Esophagus squamous epithelium (tissue), 5 donors: ENCODE measurements at places on chromosomes 7 and 10. TPM values are rescaled to one million over a fixed set of nuclear protein-coding genes. Genes with fewer than 3 reads are reported as not detected.

The CISD1 gene
- total RNA-seq: 11.0 TPM

The DLX5 gene
- total RNA-seq: 1.8 TPM

The PSAP gene
- 432 TPM for total RNA-seq

The SMO gene
- 10.7 TPM for total RNA-seq

The SP8 gene
- not detected for total RNA-seq

The NUPR2 gene
- total RNA-seq: not detected

The OR2A12 gene
- total RNA-seq: not detected

The ZNF804B gene
- not detected for total RNA-seq

GRCh38 chr7:156155988-156156733 lies 343.9 kb upstream of the SHH start:
- H3K4me3 ChIP-seq: no peak overlapping the region
- no peaks in the 10 kb centered on the region for H3K27me3 ChIP-seq
- H3K27ac ChIP-seq: no peak overlapping the region
- no peaks in the 10 kb centered on the region for H3K4me1 ChIP-seq
- DNase-seq: no peak
- H3K36me3 ChIP-seq: no peaks in the 10 kb centered on the region

DNA sequence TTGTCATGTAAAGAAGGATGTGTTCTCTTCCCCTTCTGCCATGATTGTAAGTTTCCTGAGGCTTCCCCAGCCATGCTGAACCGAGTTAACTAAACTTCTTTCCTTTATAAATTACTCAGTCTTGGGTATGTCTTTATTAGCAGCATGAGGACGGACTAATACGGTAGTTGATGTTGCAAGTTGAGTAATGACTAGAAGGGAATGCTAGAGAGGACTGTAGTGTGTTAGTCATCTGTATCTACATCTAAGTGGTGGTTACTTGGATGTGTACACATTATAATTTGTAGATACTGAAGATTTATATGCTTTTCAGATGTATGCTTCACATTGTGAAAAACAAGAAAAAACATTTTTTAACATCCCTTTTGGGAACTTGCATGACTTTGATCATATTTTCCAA lies 244.6 kb downstream of the POLR1F start:
- no peaks in the 10 kb centered on the region for H3K36me3 ChIP-seq
- no peak overlapping the region for H3K27ac ChIP-seq
- H3K27me3 ChIP-seq: no peaks in the 10 kb centered on the region
- no peak overlapping the region for H3K4me3 ChIP-seq
- no peak for DNase-seq

DNA sequence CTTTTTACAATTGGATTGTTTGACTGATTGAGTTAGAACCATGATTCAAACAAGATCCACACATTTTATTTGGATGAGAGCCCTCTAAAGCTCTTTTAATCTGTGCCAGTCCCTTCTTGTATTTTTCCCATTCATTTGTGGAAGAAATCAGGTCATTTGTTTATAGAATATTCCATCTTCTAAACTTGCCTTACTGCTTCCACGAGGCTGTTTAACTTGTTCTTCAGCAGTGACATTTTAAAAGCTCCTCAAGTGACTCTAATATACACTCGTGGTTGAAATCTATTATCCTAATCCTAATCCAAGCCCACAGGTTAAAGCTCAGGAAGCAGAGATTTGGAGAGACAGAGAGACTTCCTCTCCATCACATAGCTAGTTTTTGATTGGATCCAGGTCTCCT lies 155.4 kb upstream of the SVIL start:
- DNase-seq: no peak
- H3K4me1 ChIP-seq: no peaks in the 10 kb centered on the region
- no peaks in the 10 kb centered on the region for H3K27me3 ChIP-seq
- no peak overlapping the region for H3K4me3 ChIP-seq
- H3K27ac ChIP-seq: peak overlapping the region; percentile 76

GRCh38 chr7:37211097-37211880 lies 237.4 kb downstream of the ELMO1 start:
- no peaks in the 10 kb centered on the region for H3K4me1 ChIP-seq
- H3K27me3 ChIP-seq: no peaks in the 10 kb centered on the region
- peak overlapping the region; percentile 72 for H3K27ac ChIP-seq
- no peak overlapping the region for H3K4me3 ChIP-seq
- DNase-seq: no peak

DNA sequence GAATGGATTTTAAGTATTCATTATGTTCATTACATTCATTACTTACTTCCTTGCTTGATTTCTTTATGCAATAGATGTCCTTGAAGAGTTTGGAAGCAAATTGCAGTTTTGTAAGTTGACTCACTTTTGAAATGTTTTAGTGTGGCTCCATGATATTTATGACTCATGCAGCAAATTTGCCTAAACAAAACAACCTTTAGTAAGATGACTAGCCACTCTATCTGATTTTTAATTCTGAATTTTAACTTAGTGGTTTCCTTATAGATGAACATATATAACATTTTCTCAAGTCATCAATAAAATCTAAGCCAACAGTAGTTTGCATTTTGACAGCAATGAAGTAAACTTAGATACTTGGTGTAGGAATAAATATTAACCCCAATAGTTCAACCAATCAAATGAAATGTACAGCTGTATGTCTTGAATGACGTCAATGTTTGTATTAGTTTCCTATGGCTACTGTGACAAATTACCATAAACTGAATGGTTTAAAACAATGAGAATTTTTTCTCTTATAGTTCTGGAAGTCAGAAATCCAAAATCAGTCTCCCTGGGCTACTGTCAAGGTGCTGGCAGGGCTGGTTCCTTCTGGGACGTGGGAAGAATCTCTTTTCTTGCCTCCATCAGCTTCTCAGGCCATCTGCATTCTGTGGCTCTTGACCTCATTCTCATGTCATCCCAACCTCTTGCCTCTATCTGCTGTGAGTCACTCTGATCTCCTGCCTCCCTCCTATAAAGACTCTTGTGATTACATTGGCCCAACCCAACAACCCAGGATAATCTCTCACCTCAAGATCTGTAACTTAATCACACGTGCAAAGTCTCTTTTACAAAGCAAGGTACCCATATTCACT lies 73.4 kb downstream of the AHR start:
- H3K27ac ChIP-seq: peak overlapping the region; percentile 71
- H3K36me3 ChIP-seq: no peaks in the 10 kb centered on the region
- DNase-seq: no peak
- no peak overlapping the region for H3K4me3 ChIP-seq
- H3K27me3 ChIP-seq: no peaks in the 10 kb centered on the region

- no peak overlapping the region for H3K27ac ChIP-seq
- no peaks in the 10 kb centered on the region for H3K4me1 ChIP-seq
- H3K36me3 ChIP-seq: no peaks in the 10 kb centered on the region
- no peak for DNase-seq
- no peak overlapping the region for H3K4me3 ChIP-seq
Observed at GRCh38 chr7:146885231-146885630, 768.6 kb downstream of the CNTNAP2 start.

GRCh38 chr10:65491799-65492198 lies 1434.0 kb upstream of the LRRTM3 start:
- no peak overlapping the region for H3K4me3 ChIP-seq
- H3K27ac ChIP-seq: no peak overlapping the region
- no peak for DNase-seq
- no peaks in the 10 kb centered on the region for H3K36me3 ChIP-seq
- H3K27me3 ChIP-seq: no peaks in the 10 kb centered on the region

GRCh38 chr7:107441581-107442422 lies 28.1 kb upstream of the GPR22 start:
- no peaks in the 10 kb centered on the region for H3K27me3 ChIP-seq
- no peaks in the 10 kb centered on the region for H3K36me3 ChIP-seq
- no peak overlapping the region for H3K27ac ChIP-seq
- no peak overlapping the region for H3K4me3 ChIP-seq
- no peaks in the 10 kb centered on the region for H3K4me1 ChIP-seq

GRCh38 chr7:156975620-156976019 lies 26.1 kb downstream of the NOM1 start:
- H3K4me1 ChIP-seq: no peaks in the 10 kb centered on the region
- no peak overlapping the region for H3K27ac ChIP-seq
- no peaks in the 10 kb centered on the region for H3K36me3 ChIP-seq
- no peaks in the 10 kb centered on the region for H3K27me3 ChIP-seq

DNA sequence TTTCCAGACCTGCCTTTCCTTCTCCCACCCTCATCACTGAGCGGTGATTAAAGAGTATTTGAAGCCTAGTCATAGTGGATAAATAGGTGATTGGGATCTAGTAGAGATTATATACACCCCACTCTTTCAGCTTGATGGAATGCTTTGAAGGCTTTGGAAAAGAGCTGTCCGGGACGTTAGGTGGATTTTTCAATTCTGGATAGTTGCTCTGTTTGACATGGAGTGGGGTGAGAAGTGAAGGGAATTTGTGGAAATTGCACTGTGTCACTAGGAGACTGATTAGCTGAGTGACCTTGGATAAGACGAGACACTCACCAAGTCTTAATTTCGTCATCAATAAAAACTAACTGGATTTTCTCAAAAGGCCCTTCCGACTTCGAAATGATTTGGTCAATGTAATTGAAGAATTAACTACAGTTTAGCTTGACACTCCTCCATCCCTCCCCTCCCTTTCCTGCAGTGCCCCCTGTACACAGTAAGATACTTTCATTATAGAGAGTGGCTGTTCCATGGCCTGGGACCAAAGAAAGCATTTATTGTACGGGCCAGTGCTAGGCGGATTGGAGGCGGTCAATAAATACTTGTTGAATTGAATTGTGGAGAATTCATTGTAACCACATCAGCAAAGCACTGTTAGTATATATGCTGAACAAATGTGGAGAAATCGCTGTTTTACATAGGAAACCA lies 962 bp downstream of the ZKSCAN1 start:
- H3K4me1 ChIP-seq: peaks cover 42% of the 10 kb centered on the region
- no peaks in the 10 kb centered on the region for H3K36me3 ChIP-seq
- no peaks in the 10 kb centered on the region for H3K27me3 ChIP-seq
- peak overlapping the region; percentile 88 for H3K4me3 ChIP-seq
- peak overlapping the region; percentile 94 for H3K27ac ChIP-seq
